ENCODE measurements at places on chromosomes 2 and 18.

DNA sequence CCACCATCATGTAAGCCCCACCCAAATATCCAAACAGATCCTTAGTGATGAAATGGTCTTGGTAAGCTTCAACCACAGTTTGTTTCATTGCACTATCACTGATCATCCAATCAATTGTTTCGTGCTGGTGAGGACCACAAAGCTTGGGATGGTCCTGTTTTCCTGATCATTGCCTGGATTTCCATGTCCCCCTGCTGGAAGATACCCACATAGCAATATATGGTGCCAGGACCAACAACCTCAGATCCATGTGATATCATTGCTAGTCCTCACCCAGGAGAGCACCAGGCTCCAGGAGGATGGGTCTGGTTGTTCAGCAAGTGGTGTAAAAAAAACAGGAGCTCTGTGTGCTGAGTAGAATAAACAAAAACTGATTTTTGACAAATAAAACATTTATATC is 206.5 kb upstream of the SH3BP4 start:
- no peak for DNase-seq

- no peak for DNase-seq
These were observed 311.3 kb upstream of the KLHL29 start for GRCh38 chr2:23073671-23074070.

GRCh38 chr2:25903216-25903776 is 25.0 kb upstream of the ASXL2 start:
- no peak for DNase-seq

- DNase-seq = no peak
These were observed 184.7 kb downstream of the NEDD4L start for GRCh38 chr18:58228762-58229161.

DNA sequence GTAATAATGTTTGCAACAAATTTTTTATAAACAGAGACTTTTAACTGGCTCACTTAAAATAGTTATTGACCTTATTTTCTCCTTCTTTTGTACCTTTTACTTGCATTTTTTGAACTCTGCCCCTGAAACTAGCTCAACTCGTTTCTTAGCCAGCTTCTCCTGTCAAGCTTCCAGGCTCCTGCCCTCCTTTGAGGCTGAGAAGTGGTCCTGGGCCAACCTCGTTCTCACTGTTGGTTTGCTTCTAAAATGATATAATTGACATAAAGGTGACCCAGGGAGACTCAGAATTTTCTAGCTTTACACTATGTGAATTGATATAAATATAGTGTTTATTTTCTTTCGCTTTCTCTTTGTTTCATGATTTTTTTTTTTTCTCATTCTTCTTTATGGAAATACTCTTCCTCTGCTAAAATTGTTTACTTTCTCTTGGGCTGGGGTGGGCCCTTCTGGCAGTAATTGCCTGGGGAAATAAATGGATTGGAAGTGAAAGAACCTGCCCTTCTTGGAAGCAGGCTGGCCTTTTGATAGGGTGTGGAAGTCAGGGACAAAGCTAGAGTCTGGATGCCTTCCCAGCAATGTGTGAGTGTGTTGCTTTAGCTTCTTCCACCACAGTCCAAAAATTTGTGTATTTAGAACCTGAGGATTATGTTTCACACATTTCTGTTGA is 30.7 kb downstream of the GPD2 start:
- peak; percentile 61 for DNase-seq

- no peak for DNase-seq
These were observed 276.5 kb upstream of the MC4R start for GRCh38 chr18:60649107-60649506.

Data from hindlimb muscle (tissue), 1 donor.